ENCODE measurements at places on chromosomes 16 and 17.

- peak; percentile 70 for DNase-seq
Measured at GRCh38 chr16:56931892-56932720, at the start of gene HERPUD1. Gene HERPUD1 (plus strand): TSS chr16:56932142. CDS start chr16:56932245, 103 bp downstream.

- no peak for DNase-seq
Measured at GRCh38 chr16:63530974-63531373, 1494.7 kb upstream of the CDH8 start.

GRCh38 chr17:49106321-49107210 is 26.0 kb upstream of the B4GALNT2 start:
- no peak for DNase-seq

- no peak for DNase-seq
Measured at GRCh38 chr16:85908889-85909589, 10.1 kb downstream of the IRF8 start.

DNA sequence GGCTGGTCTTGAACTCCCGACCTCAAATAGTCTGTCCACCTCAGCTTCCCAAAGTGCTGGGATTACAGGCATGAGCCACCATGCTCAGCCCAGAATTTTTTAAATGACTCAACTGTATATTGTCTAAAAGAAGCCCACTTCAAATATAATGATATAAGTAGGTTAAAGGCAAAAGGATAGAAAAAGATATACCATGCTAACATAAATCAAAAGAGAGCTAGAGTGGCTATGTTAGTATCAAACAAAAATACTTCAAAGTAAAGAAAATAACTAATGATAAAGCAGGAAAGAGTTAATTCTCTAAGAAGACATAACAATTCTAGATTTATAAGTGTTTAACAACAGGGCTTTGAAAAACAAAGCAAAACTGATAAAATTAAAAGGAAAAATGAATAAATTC is 13.3 kb upstream of the MPO start:
- no peak for DNase-seq

DNA sequence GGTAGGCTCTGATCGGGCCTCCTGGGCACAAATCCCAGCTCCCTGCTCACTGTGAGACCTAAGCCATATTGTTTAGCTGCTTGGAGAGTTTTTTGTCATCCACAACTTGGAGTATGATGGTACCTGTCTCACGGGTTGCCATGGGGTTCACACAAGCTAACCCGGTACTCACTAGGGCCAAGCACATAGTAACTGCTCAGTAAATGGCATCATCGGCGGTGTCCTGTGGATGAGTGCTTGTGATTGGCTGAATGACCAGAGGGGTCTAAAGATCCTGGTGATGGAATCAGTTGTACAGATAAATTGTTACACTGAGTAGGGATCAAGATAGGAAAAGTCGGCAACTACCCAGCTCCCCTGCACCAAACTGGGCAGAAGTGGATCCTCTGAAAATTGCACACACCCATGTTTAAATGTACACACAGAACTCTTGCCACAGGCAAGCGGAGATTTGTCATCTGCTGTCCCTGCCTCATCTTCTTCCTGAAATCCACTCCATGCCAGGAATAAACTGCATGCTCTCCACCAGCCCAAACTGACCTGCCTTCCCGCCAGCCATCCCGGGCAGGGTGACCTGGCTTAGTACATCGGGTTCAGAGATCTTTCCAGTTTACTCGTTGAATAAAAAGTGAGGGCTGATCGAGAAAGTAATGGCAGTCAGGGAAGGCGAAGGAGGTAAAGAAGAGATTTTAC is 6.5 kb downstream of the MAPT start:
- no peak for DNase-seq
